ENCODE measurements at places on chromosomes 1 and 21.

DNA sequence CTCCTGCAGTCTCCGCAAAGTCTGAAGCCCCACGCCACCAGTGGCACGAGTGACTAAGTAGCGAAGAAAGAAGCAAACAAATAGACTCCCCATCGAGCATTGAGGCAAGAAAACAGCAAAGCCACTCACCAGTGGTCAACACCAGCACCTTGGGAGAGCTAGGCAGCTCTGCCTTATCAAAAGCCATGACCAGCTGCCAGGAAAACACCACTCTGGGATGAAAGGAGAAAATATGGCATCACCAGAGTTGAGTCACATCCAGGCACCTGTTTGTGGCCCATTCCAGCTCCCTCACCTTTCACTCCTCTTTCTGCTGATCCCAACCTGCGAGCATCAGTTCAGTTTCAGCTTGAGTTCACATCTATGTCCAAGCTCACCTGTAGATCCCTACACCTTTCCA is 17.2 kb downstream of the PDZK1 start:
- no peak for DNase-seq

- no peak for DNase-seq
Measured at GRCh38 chr1:96364576-96364975, 357.0 kb upstream of the PTBP2 start.

- peak; percentile 3 for DNase-seq
Measured at GRCh38 chr1:14681182-14681581, 82.7 kb downstream of the KAZN start.

DNA sequence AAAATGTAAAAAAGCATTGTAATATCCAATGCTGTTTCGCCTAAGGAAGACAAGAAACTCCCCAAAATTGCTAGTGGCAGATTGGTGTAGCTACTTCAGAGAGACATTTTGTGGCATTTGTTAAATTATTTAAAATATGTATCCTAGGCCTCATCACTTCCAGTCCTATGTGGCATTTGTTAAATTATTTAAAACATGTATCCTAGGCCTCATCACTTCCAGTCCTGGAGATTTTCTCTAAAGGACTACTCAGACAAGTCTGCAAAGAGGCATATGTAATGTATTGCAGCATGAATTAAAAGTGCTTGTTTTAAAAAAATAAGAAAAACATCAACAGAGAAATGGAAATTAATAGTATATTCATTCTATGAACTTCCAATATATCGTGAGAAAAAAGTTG is 95.6 kb upstream of the KCTD3 start:
- no peak for DNase-seq

- DNase-seq: no peak
Measured at GRCh38 chr1:36968730-36969129, 65.6 kb downstream of the GRIK3 start.

GRCh38 chr21:45882645-45883044 is 98.9 kb upstream of the COL6A1 start:
- DNase-seq: no peak

DNA sequence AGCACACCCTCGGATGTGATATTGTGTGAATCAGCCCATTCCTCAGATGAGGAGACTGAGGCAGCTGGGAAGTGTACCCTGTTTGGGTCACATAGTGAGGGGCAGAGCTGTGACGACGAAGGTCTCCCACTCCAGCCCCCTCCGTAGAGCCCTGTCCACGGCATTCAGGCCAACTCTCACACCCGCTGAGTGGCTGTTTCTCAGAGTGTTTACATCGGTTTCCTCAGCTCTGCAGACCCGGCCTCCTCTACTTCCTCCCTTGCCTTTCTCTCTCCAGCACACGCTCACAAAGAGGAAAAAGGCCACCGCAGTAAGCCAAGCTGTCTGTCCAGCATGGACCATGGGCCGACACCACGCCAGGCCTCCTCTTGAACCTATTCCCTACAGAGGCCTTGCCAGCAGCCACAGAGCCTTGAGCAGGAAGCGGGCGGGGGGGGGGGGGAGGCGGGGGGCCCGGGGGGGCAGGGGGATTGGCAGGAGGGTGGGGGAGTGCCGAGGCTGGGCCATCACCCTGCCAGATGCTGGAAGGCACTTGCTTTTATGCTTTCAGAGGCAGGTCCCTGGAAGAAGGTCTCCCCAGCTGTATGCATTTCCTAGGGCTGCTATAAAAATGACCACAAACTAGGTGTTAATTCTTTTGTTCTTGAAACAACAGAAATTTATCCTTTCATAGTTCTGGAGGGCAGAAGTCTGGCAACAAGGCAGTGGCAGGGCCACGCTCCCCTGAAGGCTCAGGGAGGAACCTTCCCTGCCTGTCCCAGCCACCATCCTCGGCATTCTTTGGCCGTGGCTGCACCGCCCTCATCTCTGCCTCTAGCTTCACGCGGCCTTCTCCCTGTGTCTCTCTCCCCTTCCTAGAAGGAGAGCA is 178.4 kb downstream of the PSMG1 start:
- no peak for DNase-seq

- DNase-seq: no peak
Measured at GRCh38 chr1:173467426-173467825, 9.7 kb upstream of the PRDX6 start.

DNA sequence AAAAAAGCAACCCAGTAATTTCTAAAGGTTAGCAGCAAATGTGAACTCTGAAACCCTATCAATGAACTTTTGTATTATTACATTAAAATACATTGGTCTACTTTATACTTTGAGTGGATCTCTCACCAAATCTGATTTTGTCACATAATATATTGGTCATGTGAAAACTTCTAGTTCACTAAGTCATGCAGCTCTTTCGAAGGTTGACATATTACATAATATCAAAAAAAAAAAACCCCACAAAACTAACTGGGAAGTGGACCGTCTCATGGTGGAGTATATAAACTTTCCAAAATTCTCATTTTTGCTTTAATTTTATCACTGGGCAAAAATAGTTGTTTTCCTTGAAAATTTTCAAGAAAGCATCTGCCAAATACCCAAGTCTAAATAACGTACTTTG is 50.4 kb downstream of the GATAD2B start:
- DNase-seq: no peak

DNA sequence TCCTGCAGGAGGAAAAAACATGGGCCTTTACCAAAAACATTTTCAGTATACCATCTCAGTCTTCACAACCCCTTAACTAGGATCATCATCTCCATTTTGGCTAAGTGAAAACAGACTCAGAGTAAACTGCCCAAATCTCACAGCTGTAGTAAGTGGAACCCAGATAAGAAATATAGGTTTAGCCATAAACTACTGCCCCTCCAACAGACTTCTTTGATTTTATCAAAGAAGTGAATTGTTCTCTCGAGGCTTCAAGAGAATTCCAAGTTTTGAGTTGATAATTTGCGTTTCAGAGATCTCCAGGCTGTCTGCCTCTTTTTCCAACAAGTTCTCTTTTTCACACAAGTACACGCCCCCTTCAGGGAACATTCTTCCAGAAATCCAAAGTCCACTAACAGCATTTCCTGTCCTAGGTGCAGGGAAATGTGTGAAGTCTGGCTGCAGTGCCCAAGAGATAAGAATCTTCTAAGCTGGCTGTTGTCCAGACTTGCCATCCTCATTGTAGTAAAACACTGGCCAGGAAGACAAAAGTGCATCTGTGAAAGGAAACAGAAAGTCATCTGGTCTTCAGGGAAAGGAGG is 30.8 kb downstream of the RNF19B start:
- DNase-seq: peak; percentile 59

DNA sequence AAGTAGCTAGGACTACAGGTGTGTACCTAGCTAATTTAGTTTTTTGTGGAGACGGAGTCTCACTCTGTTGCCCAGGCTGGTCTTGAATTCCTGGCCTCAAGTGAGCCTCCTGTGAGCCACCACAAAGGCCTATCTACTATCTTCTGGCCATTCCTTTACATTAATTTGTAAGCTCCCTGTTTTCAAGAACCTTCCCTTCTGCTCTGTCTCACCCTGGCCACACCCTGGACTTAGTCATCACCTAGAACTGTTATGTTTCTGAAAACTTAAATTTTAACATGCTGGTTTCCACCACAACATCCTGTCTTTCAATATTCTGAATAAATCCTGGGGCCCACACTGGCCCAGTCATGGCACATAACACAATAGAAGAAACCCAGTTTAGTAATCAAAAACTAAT is 4.9 kb upstream of the B4GALT3 start:
- no peak for DNase-seq

DNA sequence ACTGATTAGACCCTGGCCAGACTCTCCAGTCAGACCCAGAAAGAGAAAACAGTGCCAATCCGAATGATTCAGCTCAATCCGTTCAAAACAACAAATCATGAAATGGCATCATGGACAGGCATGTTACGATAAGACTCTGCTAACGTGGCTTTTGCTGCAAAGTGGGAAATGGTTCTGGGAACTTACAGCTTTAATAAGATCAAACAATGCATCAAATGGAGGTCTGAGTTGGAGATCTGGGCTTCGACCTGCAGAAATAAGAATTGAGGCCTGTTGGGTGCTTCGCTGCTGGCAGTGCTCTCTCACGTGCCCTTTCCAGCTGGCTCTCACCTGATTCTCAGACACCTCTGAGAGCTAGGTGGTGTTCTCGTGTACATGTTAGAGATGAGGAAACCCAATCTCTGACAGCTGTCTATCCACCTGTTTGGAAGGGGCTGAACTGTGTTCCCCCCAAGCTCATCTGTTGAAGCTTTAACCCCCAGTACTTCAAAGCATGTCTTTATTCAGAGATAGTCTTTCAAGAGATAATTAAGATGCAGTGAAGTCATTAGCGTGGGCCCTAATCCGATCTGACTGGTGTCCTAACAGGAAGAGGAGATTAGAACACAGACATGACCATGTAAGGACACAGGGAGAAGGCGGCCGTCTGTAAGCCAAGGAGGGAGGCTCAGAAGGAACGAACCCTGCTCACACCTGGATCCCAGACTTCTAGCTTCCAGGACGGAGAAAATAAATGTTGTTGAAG is 45.5 kb upstream of the ETS2 start:
- DNase-seq: no peak

GRCh38 chr1:55646181-55646580 is 431.0 kb upstream of the USP24 start:
- no peak for DNase-seq

DNA sequence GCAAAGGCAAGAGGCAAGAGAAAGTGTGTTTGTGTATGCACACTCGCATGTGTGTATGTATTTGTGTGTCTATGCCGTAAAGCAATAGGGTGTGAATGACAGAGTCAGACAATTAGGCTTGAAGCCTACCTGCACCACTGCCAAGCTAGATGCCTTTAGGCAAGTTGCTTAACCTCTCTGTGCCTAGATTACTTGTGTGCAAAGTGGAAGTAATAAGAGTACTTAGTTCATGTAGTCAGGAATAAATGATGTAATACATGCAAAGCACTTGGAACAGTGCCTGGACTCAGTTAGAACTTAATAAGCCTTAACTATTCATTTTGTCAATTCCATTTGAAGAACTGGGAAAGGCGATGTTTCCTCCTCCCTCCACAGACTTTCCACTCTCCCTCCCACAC is 31.7 kb downstream of the LAMB3 start:
- no peak for DNase-seq

- no peak for DNase-seq
Measured at GRCh38 chr1:19529664-19530063, 44.3 kb upstream of the CAPZB start.

DNA sequence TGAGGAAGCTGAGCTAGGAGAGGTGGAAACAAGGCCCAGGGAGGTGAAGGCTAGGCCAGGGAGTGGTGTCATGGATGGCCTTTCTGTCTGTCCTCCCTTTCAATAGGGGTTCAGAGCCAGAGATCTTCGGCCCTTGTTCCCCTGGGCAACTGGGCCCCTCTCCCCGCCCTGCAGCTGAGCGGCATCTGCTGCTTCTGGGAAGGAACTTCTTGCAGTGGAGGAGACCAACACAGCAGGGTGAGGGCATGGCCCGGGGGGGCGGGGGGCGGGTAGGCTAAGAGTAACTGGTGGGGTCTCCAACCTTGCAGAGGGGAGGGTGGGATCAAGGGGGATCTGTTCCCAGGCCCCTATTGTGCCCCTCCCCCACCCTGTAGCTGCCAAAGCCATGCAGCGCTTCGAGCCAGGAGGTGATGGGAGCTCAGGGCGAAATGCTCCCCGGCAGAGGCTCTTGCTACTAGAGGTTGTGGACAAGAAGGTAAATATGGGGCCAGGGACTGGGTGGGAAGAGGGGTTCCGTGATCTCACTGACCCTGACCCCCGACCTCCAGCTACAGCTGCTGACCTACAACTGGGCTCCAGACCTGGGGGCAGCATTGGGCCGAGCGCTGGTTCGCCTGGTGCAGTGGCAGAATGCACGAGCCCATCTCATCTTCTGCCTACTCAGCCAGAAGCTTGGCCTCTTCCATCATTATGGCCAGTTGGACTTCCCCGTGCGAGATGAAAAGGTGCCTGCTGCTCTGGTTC is 11.7 kb downstream of the HYI start:
- DNase-seq: no peak

GRCh38 chr1:25571522-25571970 is 28.1 kb downstream of the LDLRAP1 start:
- DNase-seq: no peak

DNA sequence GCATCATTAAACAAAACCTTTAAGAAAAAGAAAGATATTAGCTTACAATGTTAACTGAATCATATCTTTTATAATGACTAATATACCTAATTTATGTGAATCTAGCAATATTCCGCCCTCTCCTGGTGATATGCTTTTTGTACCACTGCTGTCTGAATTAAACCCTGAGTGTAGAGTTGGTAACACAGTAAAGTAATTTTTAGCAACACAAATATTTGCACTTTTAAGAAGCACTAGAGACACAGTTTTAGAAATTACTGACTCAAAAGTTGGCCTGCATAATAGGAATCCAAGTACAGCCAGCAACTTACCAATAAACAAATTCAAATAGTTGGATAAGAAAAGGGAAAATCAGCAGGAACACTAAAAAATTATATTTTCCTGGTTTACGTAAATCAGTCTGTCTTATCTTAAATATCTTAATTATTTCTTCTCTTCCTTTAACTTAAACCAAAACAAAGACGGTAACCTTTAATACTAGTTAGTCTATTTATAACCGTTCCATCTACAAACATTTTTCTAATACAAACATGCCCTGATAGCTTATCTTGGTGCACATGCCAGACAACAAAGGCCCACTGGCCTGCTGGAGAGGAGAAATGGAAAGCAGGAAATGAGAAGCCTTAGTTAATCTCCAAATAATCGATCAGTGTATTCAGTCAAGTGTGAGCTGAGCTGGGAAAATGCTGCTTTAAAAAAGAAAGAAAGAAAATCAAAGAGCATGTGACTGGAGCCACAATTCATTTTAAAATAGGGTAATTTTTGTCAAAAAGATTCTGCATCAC is 246.0 kb downstream of the RERE start:
- DNase-seq: no peak

DNA sequence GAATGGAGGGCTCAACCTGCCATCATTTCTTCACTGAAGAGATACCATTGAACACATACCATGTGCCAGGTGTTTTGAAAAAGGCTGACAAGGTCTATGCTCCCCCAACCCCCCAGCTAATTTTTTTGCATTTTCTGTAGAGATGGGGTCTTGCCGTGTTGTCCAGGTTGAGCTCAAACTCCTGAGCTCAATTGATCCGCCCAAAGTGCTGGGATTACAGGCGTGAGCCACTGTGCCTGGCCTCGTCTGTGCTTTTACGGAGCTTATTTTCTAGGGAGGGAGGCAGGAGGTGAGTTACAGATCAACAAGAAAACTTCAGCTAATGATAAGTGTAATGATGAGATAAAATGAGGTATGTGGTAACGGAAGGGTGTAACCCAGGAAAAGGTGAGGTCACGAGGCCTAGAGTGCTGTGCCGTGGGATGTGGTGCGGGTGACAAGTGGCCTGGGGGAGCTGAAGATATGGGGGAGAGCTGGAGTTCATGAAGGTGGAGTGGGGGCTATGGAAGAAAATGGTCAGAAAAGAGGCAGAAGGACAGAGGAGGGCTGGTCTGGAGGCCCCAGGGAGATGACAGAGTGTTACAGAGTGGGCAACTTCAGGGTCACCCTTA is 28.2 kb downstream of the FAAH start:
- no peak for DNase-seq

GRCh38 chr1:195186544-195186943 is 1421.7 kb downstream of the KCNT2 start:
- no peak for DNase-seq
